Activated CD4-positive, alpha-beta T cell treated with anti-CD3 and anti-CD28 coated beads, Interleukin-10, Interleukin-2, amounts not matched to agents 100 ng/mL and 50 ng/mL, durations not matched to agents 16 hours and 8 hours (primary cell): ENCODE measurements at places on chromosomes 1 and 21.

- DNase-seq: no peak
Observed at GRCh38 chr1:93617670-93618499, 63.8 kb downstream of the BCAR3 start.

DNA sequence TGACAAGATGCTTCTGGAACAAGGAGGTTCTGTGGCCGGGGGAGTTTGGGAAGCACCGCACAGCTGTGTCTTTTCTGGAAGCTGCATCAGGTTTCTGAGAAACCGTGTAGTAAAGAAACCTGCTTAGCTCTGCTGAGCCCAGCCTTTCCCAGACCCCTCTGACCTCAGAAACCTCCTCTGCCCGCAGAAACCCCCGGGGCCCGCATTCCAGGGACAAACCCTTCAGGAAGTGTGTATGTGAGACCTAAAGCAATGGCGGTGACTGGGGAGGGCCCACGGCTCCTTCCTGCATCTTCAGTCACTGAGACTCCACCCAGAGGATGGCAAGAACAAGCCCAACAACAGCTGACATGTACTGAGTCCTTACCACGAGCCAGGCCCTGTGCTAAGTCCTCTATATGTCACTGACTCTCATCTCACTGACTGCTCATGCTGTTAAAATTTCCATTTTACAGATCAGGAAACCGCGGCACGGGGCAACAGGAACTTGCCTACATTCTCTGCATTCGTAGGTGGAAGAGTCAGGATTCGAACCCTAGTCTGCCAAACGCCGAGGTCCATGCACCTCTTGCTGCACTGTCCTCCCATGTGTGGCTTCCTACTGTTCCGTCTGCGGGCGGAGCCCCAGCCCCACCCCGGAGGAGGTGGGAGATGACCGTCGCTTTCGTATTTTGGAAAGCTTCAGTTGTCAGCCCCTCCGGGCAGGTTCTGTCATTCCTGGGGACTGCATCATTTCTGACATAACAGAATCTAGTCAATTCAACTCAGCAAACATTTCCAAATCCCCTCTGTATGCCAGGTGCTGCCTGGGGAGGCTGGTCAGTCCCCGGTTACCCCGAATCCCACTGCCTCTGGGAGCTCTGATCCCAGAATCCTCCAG is 73.3 kb upstream of the KLHDC7A start:
- DNase-seq: no peak

- no peak for DNase-seq
Observed at GRCh38 chr1:119617751-119618691, 30.0 kb downstream of the ZNF697 start.

DNA sequence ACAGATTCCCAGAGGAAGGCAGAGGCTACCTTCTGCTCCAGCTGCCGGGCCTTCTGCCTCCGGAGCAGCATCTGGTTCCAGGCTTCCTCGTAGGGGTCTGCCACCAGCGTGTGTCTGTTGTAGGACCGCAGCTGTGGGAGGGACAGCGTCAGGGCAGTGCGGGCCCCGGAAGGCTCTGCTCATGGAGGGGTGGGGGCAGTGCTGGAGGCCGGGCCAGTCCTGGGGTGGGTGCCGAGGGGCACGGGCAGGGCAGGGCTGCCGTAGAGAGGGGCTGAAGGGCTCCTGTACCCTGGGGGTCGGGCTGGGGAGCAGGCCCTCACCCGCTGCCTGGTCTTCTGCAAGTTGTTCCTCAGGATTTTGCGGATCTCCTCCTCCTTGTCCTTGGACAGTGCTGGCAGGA is 53.2 kb downstream of the SLC9A1 start:
- no peak for DNase-seq

GRCh38 chr1:34398916-34399275 is 222.2 kb downstream of the C1orf94 start:
- DNase-seq: no peak

DNA sequence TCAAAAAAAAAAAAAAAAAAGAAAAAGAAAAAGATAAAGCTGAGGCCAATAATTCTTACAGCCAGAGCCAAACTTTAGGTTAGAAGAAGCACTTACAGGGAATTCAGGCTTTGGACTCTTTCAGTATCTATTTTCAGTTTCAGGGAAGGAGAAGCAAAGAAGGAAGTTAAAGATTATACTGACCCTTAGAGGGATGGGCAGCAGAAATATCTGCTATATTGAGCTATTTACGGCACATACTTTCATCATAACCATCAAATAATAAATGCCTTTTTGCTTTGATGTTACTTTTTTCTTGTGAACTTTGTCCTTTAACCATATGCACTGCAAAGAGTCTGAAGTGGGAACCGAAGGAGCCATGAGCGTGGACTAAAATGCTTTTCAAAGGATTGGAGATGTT is 42.0 kb downstream of the TM2D1 start:
- DNase-seq: no peak

- no peak for DNase-seq
Observed at GRCh38 chr1:99455760-99456159, 190.2 kb upstream of the PALMD start.

DNA sequence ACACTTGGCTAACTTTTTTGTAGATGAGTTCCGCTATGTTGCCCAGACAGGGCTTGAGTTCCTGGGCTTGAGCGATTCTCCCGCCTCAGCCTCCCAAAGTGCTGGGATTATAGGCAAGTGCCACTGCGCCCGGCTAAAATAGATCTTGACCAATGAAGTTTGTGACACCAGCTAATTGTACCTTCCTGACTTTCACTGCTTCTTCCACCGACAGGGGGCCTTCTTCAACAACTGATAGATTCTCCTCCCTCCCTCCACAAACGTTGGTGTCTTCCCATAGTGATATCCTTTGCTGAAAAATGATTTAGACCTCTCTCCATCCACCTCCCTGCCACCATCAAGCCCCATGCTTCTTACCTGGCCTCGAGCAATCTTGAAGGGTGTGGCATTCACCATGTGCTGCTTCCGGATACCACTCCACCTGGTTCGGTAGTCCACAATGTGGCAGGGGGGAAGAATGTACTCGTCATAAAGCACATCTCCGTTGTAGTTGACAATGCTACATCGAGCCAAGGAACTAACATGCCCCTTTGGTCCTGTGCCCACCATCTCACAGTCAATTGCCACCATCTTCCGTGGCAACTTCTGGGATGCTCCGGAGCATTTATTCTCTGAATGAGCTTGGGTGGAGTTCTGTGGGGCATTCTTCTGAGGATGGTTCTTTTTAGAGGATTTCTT is 1.6 kb upstream of the METTL25B start:
- peak; percentile 74 for DNase-seq

- DNase-seq: no peak
Observed at GRCh38 chr1:39413902-39414528, 77.4 kb upstream of the BMP8A start.

DNA sequence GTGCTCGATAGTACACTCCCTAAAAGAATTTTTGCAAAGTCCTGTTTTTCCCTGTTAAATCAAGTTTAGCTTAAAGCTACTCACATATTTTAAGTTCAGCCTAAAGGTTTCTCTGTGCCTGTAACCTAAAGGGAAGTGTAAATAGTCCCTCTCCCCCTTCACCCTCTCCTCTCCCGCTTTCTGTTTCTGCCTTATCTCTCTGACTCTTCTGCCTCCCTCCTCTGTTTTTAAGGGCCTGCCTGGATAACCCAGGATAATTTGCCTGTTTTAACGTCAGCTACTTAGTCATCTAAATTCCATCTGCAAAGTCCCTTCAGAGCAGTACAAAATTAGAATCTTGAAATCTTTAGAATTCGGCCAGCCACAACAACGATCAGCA is 92.6 kb downstream of the NID1 start:
- DNase-seq: no peak

GRCh38 chr1:85368073-85368770 is 91.8 kb upstream of the BCL10 start:
- DNase-seq: no peak

GRCh38 chr1:224317383-224318045 is 12.5 kb downstream of the NVL start:
- no peak for DNase-seq

DNA sequence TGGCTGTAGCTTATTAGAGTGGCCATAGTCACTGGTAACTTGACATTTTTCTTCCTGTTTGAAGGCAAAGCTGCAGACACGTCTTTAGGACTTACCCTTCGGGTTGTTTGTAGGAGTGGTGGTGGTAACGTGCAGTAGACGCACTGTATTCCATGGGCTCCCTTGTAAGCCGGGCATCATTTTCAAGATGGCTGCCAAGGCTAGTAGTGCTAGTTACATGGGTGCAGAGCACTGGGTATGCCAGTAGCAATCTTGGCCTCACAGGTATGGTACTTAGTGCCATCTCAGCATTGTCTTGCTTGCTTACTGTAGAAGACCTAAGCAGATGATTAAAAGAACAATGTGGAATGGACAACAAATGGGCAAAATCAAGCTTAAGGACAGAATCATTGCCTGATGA is 1.9 kb downstream of the YBX1 start:
- DNase-seq: peak; percentile 60

DNA sequence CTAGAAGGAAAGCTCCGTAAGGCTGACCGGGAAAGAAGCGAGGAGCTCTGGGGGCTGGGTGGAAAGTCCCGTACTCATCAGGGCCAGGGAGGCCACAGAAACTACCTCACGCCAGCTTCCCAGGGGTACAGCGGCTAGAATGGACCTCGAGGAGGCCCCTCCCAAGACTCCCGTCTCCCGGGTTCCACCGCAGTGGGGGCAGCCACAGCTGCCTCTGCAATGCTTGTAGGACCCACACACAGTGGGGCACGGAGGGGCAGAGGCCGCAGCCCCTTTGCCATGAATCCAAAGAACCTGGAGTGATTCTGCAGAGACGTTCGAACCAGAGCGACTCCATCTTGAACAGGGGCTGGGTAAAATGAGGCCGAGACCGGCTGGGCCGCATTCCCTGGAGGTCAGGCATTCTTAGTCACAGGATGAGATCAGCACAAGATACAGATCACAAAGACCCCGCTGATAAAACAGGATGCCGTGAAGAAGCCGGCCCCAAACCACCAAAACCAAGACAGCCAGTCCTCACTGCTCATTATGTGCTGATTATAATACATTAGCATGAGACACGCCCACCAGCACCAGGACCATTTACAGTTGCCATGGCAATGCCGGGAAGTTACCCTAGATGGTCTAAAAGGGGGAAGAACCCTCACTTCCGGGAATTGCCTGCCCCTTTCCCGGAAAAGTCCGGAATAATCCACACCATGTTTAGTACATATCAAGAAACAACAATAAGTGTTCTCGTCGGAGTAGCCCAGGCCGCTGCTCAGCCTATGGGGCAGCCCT is 1.6 kb upstream of the ANKRD65 start:
- no peak for DNase-seq

DNA sequence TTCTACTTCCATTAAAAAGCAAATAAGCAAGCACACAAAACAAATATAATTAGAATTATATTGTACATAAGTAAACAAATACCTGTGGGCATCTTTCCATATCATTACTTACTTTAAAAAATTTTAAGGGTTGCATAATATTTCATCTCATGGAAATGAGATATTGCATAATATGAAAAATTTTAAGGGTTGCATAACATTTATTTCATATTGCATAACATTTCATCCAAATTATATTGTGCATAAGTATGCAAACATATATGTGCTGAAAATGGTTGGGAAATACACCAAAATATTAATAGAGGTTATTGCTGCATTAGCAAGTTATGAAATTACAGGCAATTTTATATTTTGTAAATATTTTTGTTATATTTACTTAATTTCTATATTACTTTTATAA is 213.7 kb downstream of the KCNH1 start:
- DNase-seq: no peak

DNA sequence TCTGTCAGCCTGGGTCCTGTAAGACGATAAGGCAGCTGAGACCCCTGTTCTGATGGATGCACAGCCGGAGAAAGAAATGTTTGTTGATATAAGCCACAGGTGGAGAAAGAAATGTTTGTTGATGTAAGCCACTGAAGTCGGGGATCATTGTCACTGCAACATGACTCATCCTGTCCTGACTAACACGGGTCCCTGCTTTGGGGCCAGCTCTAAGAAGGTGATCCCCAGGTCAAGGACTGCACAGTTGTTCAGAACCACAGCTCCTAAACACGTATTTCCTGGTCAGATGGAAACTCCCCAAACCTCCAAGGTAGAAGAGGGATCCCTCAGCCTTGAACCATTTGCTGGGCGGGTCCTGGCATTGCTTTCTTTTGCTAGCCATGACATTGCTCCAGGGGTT is 86.4 kb upstream of the IGSF21 start:
- DNase-seq: no peak

- DNase-seq: peak; percentile 31
Observed at GRCh38 chr1:219794085-219794743, 134.1 kb downstream of the SLC30A10 start.

DNA sequence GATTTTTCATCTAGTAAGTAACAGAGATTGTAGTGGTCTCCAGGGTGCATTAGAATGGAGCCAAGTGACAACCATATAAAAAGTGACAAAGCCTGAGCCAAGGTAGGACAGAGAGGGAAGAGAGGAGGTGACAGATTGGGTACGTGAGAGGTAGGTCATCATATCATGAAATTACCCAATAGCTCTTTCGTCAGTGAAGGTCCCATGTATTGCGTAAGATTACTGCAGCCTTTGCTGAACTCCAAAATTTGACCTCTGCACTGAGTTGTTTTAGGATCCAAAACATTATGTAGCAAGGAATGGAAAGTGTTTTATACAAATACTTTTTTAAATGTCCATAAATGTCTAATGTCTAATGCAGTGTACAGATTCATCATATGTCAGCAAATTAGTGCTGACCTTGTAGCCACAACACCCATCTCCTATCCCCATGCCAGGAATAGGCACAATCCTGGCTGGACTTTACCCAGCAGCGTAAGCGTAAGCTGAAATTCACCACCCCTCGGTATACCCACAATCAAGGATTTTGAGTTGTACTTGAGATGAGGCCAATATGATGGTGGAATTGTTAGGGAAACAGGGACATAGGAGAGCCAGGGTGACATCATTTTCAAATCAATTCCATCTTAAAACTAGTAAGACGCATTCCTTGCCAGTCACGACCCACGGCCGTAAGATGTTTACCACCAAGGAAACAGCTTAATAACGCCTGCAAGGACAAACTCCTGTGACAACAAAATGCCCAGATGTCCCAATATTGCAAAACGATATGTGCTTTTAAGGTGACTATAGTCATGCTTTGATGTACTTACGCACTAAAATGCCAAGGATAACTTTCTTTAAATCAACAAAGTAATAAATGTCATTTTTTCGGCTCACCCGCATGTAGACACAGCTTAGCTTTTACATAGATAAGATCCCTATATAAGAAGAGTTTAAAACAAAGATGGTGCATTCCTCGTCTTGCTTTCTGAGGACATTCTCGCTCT is 38.1 kb upstream of the GREM2 start:
- no peak for DNase-seq

- DNase-seq: no peak
Observed at GRCh38 chr1:200429221-200429751, 19.4 kb upstream of the ZNF281 start.

- no peak for DNase-seq
Observed at GRCh38 chr1:25055324-25055780, 125.3 kb upstream of the RUNX3 start.

- DNase-seq: no peak
Observed at GRCh38 chr1:90753556-90753955, 36.5 kb upstream of the BARHL2 start.
